ENCODE measurements at places on chromosomes 5 and 9.

GRCh38 chr5:169442403-169442874 lies 141.1 kb upstream of the SPDL1 start:
- DNase-seq, result no peak

DNA sequence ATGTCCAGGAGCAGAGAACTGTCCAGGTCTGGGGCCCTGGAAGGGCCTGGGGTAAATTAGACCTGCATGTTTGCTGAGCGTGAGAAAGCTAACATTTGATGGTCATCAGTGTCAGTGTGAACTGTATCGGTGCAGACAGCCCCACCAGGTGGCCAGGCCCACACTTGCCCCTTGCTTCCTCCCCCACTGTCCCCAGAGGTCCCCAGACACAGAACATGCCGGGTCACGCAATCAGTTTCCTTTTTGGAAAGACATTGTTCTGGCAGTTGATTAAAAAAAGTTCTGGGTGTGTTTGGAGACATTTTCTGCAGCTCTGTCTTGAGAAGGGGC lies 1.5 kb downstream of the NKD2 start:
- DNase-seq, result no peak

DNA sequence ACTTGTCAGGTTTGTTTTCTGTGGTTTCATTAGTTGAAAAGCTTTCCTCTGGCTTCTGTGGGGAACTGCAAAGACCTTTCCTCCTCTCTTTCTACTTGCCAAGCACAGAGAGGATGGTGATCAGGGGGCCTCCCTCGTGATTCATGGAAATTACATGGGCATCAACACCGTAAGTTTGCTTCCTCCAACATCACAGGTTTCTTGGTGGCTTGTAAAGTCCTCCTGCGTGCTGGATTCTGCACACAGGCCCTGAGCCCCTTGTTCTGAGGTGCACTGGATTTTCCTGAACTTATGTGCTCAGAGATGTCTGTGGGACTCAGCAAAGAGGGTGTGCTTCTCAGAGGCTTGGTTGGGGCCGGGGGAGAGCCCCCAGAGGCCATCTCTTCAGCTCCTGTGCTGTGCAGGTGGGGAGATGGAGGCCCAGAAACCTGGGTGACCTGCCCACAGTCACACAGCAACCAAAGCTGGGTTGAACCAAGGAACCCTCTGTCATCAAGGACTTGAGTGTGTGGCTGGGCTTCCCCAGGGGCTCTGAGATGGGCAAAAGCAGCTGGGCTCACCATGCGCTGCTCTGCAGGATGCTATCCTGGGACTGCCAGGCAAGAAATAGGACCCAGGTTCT lies 36.5 kb downstream of the RGS3 start:
- no peak for DNase-seq

- no peak for DNase-seq
These were observed 181.5 kb upstream of the PIK3R1 start for GRCh38 chr5:68033961-68034571.

DNA sequence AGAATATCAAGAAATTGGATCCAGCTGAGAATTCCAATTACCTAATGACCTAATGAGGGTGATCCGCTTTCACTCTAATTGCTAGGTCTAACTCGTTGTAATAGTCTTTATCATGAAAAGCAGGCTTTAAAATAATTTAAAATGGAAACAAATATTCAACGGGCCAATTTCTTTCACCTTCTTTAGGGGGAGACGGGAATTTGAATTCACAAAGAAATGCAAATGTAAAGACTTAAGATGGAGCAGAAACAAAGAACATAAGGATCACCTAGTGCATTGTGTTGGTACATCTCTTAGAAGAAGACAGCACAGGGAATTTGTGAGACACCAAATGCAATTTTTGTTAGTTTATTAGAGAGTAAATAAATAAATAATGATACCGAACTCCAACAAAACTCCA lies 1.5 kb upstream of the KCNN2 start:
- DNase-seq, result no peak

- no peak for DNase-seq
These were observed 118.1 kb downstream of the PRDM6 start for GRCh38 chr5:123207081-123207537.

Measured in stimulated activated CD4-positive, alpha-beta T cell treated with anti-CD3 and anti-CD28 coated beads, Interleukin-2, amount 100 ng/mL, for 4 hours (primary cell).